Amniotic epithelial cell (primary cell): ENCODE measurements at places on chromosomes 2 and 18.

DNA sequence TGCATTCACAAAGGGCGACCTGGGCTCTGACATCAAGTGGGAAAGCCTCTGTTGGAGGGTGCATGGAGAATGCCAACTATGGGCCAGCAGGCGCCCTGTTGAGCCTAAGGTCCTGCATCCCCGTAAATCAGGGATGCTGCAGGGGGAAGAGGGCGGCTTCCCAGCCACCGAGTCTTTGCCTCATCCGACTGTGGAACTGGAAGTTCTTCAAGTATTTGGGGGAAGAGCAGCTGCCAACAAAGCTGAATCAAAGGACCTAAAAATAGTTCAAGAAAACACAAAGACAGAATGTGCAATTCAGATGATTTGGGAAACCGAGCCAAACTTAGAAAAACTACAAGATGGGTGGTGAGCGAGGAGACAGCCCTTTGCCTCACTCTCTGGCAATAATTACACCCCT, 281.1 kb upstream of the MGAT5 start:
- no peak for DNase-seq

DNA sequence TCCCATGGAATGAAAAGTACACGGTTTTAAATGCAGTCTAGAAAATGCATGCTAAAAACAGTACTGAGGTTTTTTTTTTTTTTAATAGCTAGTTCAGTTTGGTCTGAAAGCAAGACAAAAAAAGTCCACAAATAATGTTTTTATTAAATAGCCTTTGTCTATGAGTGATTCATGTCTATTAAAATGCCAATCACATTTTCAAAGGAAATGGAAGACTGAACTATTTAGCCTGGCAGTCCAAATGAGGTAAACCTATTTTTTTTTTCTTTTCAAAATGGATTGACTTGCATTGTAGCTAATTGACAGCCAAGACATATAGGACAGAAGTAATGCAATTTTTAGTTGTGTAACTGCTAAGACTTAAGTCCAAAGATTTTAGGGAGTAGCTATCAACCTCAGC, 90.3 kb downstream of the LRP1B start:
- no peak for DNase-seq

GRCh38 chr2:73588177-73588576, 54.0 kb downstream of the NAT8 start:
- DNase-seq = peak; percentile 8

- DNase-seq = no peak
These were observed 536 bp upstream of the SLC25A12 start for GRCh38 chr2:171894612-171894947.

- no peak for DNase-seq
These were observed 42.7 kb downstream of the CYP26B1 start for GRCh38 chr2:72104821-72105588.

- DNase-seq = peak; percentile 69
These were observed 55.4 kb upstream of the NCOA1 start for GRCh38 chr2:24435391-24436316.

DNA sequence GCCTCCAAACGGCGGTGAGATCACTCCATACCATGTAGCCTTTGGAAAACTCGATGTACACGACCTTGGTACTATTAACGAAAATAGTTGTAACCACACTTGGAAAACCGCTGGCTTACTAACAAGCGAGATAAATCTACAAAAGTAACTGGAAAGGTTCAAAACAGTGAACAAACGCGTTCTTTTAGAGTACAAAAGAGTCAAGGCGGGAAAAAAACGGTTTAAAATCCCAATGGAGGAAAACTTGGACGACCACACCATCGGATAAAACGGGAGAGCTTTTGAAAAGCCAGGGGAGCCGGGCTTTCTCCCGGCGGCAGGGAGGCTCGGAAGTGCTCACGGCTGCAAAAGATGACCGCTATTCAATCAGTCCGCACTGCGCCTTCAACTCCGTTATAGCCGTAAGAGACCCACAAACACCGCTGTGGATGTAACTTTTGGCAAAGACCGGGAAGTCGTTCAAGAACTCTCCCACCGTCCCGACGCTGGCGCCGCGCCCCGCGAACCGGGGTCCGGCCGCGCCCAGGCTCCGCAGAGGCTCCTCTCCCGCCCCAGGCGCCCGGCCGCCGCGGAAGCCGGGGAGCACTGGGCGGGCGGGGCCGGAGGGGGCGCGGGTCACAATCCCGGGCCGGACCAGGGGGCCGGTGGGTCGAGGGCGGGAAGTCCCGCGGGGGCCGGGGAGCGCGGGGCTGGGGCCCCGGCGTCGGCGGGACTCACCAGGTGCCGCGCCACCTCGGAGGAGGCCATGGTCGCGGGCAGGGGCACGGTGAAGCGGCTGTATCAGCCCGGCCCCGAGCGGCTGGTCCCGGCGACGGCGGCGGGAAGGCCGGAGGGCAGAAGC, 465 bp downstream of the SEPTIN10 start:
- peak; percentile 59 for DNase-seq

- DNase-seq = no peak
These were observed 8.7 kb downstream of the CYRIA start for GRCh38 chr2:16656784-16657391.

- DNase-seq = no peak
These were observed 18.9 kb upstream of the TMEM163 start for GRCh38 chr2:134737671-134738070.
